ENCODE measurements at places on chromosomes 7 and 10.

DNA sequence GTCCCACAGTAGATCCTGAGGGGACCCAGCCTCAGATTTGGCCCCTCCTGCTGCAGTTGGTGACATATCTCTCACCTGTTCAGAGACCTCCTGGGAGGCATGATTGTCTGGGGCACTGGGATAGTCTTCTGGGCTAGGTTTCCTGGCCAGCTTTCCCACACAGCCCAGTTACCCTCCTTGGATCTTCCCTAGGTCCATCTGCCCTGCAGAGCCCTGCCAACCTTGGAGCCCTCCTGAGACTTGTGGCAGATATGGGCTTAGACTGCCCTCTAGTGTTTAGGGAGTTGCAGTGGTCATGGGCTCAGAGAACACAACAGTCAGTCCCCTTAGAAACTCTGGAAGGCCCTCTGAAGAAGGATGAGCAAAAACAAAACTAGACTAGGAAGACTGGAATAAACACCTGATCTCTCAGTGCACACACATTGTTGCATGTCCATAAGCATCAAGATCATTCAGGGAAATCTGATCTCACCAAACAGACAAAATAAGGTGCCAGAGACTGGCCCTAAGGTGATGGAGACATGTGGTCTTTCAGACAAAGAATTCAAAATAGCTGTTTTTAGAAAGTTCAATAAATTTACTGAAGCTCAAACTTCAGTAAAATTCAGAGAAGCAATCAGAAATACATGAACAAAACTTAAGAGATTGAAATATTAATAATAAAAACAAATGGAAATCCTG, 324.6 kb downstream of the ATRNL1 start:
- no peak for DNase-seq

- no peak for DNase-seq
Observed at GRCh38 chr7:129599174-129599573, 12.3 kb upstream of the NRF1 start.

DNA sequence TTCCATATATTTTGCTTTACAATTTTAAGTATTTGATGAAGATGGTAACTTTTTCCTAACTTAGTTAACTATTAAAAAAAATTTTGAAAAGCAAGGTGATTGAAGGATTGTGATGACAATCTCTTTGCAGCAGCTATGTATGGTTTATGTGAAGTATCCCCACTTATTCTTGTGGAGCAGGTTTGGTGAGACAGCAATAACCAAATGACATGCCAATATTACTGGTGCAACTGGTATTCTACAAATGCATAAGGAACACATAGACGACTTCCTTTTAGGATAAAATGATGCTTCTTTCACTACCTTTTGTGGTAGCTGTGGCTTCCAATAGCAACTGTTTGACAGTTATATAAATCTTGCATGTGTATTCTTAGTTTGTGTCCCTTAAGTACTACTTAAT, 465.3 kb downstream of the PLXDC2 start:
- no peak for DNase-seq

GRCh38 chr10:13315361-13315760, 15.5 kb upstream of the PHYH start:
- no peak for DNase-seq

DNA sequence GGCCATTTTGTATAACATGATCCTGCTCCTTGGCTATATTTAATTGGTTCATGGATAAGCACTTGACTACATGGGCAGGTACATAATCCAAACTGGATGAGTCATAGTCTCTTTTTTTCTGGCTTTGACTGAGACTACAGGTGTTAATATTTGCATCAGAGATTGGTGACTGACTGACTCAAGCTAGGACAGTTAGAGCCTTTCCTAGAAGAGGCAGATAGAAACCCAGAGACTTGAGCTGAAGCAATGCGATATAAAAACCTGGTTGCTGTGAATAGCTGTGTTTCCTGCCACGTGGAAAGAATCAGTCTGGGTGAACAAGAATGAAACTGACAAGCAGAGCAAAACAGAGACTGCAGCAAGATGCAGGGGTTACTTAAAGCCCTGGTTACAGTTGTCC, 81.0 kb downstream of the SAMD9 start:
- no peak for DNase-seq

Measured in NCI-H1694 (cell line).